Activated CD4-positive, alpha-beta T cell treated with anti-CD3 and anti-CD28 coated beads, Interleukin-2, amount 50 U/mL, for 24 hours (primary cell): ENCODE measurements at places on chromosomes 3 and 15.

- no peak for DNase-seq
Observed at GRCh38 chr15:101004986-101005747, 86.0 kb downstream of the LRRK1 start.

GRCh38 chr15:45287390-45287956 is 35.4 kb downstream of the SLC28A2 start:
- DNase-seq = no peak

GRCh38 chr15:56767315-56767714 is 34.0 kb upstream of the ZNF280D start:
- DNase-seq = no peak

DNA sequence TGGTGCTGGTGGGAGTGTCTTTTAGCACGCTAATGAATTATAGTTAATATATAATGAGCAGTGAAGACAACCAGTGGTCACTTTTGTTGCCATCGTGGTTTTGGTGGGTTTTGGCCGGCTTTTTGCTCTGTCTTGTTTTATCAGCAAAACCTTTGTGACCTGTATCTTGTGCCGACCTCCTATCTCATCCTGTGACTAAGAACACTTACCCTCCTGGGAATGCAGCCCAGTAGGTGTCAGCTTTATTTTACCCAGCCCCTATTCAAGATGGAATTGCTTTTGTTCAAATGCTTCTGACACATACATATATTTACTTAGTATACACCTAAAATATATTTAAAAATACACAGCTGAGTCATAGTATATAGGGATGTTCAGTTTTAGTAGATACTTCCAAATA is 770.3 kb downstream of the PDCD6IP start:
- no peak for DNase-seq

DNA sequence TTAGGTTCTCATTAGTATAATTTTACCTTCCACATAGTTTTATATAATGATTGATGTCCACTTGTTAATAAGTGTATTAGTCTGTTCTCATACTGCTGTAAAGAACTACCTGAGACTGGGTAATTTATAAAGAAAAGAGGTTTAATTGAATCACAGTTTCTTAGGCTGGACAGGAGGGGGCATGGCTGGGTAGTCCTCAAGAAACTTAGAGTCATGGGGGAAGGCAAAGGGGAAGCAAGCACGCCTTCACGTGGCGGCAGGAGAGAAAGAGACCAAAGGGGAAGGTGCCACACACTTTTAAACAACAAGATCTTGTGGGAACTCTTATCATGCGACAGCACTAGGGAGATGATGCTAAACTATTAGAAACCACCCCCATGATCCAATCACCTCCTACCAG is 19.2 kb downstream of the DZIP3 start:
- DNase-seq = no peak

DNA sequence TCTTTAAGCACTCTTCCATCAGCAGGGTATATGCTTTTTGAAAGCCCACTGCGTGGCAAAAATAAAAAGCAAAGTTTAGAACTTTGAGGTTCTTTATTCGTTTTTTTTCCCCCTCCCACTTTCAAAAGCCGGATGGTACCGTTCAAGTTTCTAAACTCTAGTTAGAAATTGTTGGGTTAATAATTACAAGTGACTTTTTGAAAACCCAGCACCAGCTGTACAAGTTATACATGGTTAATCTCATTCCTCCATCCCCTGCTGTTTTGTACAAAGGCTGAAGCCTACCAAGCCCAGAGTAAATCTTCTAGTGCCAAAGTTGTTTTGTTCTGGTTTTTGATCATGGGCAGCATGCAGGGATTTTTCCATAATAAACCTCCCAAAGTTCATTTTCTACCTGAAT is 48.6 kb downstream of the WDR72 start:
- no peak for DNase-seq

DNA sequence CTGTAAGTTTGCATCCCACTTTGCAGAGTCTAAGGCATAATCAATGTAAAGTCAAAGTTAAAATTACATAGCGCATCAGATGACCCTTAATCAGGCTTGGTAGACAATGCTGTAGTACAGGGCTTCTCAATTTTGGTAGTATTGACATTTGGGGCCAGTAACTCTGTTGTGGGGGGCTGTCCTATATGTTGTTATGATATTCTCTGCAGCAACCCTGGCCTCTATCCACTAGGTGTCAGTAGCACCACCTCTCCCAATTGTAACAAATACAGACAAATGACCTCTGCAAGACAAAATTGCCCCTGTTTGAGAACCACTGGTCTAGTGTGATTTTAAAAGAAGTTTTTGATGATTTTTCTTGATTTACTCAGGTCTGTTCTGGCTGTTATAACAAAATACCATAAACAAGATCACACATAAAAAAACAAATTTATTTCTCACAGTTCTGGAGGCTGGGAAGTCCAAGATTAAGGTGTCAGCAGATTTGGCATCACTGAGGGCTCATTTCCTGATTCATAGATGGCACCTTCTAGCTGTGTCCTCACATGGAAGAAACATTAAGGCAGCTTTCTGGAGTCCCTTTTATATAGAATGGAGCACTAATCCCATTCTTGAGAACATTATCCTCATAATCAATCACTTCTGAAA is 37.6 kb upstream of the SLC9A9 start:
- DNase-seq = peak; percentile 11

DNA sequence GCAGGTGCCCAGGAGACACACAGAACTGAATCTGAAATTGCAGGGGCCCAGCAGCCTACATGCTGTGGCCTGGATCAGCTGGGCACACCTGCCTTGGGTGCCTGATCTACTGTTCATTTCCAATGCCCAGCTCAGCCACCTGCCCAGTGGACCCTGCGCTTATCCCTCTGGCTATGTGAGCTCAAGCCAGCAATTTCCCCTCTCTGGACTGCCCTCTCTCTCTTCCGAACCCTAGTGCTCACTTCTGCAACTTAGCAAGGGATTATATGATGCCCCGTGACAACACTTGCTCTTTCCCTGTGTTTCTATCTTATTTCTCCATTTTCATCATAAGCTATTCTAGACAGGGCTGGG is 276.0 kb downstream of the UACA start:
- DNase-seq = no peak

- no peak for DNase-seq
Observed at GRCh38 chr15:38685686-38686339, 121.2 kb upstream of the RASGRP1 start.

DNA sequence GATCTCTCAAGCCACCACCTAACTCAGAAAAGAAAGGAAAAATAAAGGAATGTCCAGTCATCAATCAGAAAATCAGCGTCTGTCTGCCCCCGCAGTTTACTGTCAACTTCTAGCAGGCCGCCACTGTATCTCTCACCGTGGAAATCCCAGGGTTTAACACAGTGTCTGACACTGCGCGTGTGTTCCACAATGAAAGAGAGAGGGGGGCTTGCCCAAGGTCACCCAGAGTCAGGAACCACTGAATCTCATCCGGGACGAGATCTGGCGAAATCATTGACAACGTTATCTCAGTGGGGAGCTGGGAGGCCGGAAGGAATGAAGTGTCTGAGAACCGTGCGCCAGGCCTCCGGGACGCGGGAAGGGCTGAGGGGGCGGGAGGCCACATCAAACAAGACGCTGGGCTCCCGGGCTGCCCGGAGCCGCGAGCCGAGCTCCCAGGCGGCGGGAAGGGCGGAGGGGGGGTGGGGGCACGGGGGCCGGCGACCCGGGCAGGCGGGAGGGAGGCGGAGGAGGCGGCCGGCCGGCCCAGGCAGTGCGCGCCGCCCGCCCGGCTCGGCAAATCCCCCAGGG is 2.2 kb upstream of the HES1 start:
- no peak for DNase-seq

- no peak for DNase-seq
Observed at GRCh38 chr3:172317984-172318383, 130.3 kb downstream of the GHSR start.

DNA sequence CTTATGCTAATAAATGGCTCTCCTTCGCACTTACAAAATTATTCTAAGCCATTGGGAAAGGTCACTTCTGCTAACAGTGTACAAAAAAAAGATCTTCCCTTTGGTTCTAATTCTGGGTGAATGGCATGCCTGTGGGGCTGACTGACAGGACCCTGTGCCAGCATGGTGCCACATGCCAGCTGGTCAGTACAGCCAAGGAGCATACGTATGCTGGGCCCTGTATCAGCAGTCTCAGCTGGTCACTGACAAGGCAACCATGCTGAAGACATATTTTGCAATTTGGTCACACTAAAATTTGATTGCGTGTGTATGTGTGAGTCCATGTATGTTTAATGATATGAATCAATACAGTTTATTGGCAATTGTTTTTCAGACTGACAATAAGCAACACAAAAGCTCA is 246.1 kb downstream of the TBL1XR1 start:
- no peak for DNase-seq

- DNase-seq = no peak
Observed at GRCh38 chr15:80694611-80695098, 455 bp upstream of the ABHD17C start.

GRCh38 chr15:89143503-89144162 is 55.4 kb downstream of the ABHD2 start:
- no peak for DNase-seq

DNA sequence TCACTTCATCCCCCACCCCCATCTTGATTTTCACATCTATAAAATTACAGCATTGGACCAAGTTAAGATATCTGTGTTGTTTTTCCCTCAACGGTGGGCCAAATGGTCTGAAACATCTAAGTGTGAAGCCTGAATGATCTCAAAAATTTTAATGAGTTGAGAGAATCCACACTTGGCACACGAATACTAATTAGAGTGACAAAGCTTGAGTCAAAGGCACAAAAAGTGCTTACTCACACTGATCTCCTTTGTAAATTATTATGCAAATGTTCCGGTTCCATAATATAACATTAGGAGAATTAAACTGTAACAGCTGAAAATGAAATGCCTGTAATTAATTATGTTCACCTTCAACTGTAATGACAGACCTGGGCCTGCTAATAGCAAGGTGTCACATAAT is 33.6 kb downstream of the GPR176 start:
- DNase-seq = no peak

DNA sequence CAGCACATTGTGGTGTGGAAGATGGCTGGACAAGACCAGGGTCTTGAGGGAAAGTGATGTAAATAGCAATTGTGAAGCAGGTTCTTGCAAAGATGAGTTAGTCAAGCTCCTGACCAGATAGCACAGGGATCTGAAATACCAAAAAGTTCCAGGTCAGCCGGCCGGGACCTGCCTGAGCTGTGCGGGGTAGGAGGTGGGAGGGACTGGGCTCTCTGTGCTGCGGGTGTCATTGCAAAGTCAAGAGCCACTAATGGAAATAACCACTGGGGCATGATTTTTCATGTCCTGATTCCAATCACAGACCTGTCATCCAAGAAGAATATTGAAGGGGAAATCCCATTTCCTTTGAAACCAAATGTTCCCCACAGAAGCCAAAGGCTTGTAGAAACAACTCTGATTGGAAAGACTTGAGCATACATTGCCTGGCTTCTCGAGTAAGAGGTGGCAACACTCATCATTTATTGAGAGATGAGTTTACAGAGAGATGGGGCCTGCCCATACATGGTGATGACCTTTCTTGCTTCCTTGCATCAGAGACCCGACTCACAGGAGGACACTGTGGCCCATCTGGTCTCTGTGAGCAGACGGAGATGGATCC is 44.2 kb upstream of the KY start:
- no peak for DNase-seq

GRCh38 chr3:66593978-66594377 is 93.2 kb upstream of the LRIG1 start:
- DNase-seq = no peak

DNA sequence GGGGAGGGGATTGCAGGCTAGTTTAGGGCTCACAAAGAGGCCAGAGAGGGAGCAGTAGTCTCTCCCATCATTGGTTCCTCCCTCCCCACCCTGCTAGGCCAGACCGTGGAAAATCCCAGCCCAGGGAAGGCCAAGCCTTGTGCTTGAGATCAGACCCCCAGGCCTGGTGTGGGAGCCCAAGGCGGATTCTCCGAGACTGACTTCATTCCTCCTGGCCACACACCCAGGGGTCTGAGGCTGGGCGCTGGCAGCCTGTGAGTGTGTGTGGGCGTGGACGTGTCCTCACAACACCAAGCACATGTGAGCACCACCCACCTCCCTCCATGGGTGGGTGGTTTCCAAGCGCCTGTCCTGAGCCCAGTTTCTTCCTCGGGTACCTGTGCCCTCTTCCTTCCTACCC is 4.1 kb downstream of the LOXL1 start:
- no peak for DNase-seq

DNA sequence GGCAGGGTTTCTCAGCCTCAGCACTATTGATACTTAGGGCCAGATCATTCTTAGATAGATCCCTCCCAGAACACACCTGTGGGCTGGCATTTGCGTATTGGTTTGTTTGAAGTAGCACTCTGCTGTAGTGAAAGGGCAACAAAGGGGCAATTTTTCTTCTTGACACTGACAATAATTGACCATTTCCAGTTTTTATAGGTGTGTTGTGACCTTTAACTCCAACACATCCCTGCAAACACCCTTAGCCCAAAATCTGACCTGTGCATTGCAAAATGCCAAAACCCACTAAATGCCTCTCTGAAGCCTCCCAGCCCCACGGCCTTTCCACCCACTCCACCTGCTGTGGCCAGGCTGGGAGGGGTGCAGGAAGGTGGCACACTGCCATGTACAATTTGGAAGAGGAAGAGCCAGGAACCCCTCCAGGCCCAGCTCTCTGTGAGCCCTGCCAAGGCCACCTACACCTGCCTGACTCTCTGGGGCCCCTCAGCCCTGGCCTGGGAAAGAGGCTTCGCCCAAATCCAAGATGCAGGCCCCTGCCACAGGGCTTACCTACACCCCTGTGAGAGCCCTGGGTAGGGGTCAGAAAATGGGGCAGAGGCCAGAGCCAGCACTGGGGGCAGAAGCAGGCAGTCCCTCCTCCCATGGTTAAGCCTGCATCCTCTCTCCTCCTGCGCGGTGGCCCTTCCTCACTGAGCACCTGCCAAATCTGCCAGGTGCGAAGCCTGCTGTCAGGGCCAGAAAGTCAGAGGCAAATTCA is 9.6 kb upstream of the CYP11A1 start:
- no peak for DNase-seq

DNA sequence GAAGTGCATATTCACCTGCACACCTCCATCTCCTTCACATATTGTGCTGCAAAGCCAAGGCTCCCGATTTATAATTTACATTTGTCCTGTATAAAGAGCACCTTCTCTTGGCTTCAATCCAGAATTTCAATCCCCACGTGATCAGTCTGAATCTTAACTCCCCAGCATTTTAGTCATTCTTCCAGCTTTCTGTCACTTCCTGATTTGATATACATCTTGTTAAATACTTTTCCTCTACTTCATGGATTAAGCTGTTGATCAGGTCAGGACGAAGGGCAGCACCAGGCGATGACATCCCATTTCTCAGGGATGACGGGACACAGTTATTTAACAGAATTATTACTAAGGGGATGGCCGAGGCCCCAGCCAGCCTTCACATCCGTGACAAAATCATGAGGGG is 212.5 kb downstream of the EPHB1 start:
- DNase-seq = no peak
